Activated T-cell treated with anti-CD3 and anti-CD28 coated beads for 1 hour (primary cell): ENCODE measurements at places on chromosomes 2 and 18.

GRCh38 chr2:40487602-40488001 lies 35.7 kb upstream of the SLC8A1 start:
- DNase-seq, result no peak

- no peak for DNase-seq
Measured at GRCh38 chr2:98912221-98912851, 23.7 kb downstream of the CRACDL start.

- DNase-seq, result no peak
Measured at GRCh38 chr2:88489181-88489580, 36.7 kb upstream of the FOXI3 start.

GRCh38 chr2:210617732-210618330 lies 61.4 kb downstream of the CPS1 start:
- DNase-seq, result no peak

GRCh38 chr2:96191937-96192670 lies 16.5 kb downstream of the STARD7 start:
- no peak for DNase-seq

- DNase-seq, result no peak
Measured at GRCh38 chr18:54032412-54032811, 192.1 kb downstream of the MBD2 start.

DNA sequence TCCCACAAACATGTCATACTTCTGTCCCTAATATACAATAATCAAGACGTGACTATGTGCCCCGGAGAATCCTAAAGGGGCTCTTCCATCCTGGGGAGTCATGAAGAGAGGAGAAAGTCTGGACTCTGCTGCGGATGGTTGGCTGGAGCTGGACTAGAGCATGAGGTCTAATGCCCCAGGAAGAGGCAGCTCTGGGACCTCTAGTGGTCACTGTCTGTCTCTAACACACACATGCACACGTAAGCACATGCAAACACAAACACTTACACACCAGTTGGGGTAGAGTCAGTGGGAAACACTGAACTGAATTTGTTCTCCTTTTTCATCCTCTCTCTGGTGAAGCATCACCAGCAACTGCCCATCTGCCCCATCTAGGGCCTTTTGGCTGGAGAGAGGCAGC lies 271.6 kb downstream of the TDRD15 start:
- DNase-seq, result no peak

GRCh38 chr2:70927641-70928040 lies 8.1 kb upstream of the ATP6V1B1 start:
- no peak for DNase-seq

GRCh38 chr2:162029287-162029901 lies 44.6 kb downstream of the DPP4 start:
- no peak for DNase-seq

DNA sequence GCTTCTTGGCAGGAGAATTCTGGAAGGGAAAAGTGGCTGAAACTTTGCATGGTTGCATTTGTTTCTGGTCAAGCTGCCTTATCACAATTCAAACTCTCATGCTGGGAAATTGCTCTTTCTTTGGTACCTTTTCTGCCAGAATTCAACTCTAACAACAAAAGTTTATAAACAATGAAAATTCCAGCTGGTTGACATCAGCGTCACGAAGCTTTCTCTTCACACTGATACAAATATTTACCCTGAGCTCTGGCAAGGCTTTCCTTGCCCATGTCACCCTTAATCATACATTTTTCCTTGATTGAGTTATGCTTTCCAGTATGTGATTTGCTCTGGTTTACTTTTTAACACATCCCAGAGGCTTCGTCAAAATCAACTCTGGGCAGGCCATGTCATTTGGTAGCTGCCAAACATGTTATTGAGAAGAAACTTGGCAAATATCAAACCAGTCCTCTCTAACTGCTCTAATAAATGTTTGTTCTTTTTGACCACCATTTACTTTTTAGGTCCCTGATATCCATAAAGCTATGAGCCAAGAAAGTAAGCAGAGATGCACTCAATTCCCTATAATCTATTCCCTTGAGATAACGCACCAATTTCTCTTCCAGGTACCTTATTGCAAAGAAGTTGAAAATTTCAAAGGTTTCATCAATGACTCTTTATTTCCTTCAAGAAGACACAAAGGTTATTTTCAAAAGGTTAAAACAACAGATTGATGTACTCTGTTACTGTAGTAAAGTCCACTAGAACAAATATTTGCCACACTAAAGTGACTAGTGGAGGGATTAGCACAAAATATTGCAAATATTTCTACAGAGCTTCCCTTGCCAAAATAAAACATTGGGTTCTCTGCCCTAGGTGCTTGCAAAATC lies 1241.1 kb upstream of the ZEB2 start:
- no peak for DNase-seq

DNA sequence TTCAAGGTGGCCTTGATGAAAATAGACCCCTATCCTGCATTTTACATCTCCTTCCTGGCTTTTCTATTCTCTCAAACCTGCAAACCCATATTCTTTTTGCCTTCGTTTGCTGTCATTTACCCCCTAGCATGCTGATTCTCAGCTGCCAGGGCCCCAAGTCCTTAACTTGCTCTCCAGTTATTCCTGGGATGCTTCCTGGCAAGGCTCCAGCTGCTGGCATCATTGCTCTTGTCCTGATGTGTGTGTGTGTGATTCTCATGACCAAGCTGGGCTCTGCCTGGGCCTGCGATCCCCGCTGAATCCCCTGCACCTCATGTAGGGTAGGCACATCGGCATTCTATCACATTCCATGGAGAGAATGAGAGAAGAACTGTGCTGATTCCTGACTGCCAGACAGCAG lies 11.9 kb downstream of the NPAS2 start:
- DNase-seq, result no peak

DNA sequence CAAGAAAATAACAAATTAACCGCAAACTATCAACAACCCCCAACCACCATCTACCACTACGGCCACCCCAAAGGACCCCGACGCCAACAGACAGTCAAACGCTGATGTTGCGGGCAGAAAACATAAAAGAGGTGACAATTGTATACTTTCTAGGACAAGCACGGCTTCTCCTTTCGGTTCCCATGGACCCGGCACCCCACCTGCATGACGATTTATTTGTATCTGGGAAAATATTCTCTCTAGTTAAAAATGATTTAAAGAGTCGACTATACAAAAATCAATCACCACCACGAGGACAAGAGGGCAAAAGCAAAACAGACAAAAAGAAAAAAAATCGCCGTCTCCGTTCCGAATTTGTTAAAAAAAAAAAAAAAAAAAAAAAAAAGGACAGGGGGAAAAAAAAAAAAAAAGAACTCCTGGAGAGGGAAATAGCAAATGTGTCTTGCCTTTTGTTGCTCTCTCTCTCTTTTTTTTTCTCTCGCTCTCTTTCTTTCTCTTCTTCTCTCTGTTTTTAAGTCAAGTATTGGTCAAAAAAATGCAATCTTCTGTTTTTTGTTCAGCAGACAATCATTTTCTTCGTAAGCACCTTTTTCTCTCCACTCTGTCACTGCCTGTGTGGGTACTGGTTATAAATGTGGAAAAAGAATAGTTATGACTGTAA lies 3.6 kb downstream of the SIX3 start:
- no peak for DNase-seq

GRCh38 chr2:136284226-136285119 lies 166.5 kb upstream of the CXCR4 start:
- no peak for DNase-seq

- DNase-seq, result no peak
Measured at GRCh38 chr18:54466248-54467005, 108.7 kb downstream of the C18orf54 start.

GRCh38 chr2:105139556-105140239 lies 101.8 kb downstream of the MRPS9 start:
- DNase-seq, result no peak

DNA sequence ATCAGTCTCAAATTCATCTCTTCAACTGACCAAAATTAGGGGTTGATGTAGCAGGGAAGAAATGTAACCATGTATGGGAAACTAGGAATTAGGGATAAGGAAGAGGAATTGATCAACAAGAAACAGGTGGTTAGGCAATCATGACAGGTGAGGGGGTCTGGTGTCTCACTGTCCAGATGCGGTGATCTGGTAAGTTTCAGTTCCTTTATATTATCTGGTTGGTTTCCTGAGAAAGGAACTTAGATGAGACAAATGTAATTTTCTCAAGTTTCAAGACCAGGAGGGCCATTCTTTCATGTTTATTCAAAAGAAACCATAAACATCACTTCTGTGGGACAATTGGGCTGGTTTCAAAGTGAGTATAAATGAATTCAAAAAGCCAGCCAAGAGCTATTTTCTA lies 306.2 kb upstream of the KCNJ3 start:
- DNase-seq, result no peak

- DNase-seq, result no peak
Measured at GRCh38 chr2:196277002-196277401, 105.6 kb upstream of the STK17B start.

- no peak for DNase-seq
Measured at GRCh38 chr2:88493481-88493880, 41.0 kb upstream of the FOXI3 start.

DNA sequence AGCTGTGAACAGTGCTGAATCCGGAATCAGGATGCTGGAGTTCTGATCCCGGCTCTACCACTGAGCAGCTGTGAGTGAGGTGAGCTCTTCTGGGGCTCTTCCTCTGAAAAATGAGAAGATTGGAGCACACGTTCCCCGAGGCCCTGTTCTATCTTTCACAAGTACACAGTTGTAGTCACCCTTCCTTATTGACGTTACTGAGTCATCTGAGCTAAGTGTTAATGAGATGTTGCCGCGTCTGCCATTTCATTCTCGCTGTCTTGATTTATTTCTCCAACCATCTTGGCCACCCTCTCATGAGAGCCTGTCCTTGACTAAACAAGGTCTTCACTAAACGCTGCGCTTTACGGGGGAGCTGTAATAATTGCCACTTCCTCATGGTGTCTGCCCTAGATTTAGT lies 31.9 kb upstream of the EFR3B start:
- no peak for DNase-seq

GRCh38 chr2:72946466-72946865 lies 29.1 kb downstream of the EMX1 start:
- no peak for DNase-seq

GRCh38 chr2:215825707-215826106 lies 187.6 kb downstream of the MREG start:
- DNase-seq, result no peak

GRCh38 chr2:237405006-237405559 lies 8.9 kb downstream of the COL6A3 start:
- DNase-seq, result no peak

GRCh38 chr2:85434696-85435095 lies 16.2 kb downstream of the SH2D6 start:
- no peak for DNase-seq

DNA sequence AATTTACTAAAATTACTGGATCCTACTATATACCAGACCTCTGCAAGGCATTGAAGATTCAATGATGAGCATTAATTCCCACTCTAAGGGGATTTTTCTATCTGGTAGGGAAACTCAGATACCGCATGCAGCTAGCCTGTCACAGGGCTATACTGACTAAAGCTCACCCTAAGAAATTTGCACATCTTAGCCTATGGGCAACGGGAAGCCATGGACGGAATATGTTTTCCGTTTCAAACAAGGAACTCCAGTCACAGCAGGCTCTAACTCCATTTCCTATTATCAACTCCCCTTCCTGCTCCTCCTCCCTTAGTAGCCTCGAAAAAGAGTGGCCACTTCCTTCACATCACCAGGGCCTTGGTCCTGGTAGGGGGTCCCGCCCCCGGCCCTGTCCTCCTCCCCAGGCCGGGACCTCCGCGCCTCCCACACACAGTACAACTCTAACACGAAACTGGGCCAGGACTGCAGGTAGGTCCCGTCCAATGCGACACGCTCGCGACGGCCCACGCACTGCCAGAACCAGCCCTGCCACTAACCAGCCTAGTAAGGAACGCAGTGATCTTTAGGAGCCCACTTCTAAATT lies 659 bp upstream of the COX5B start:
- DNase-seq, result no peak

GRCh38 chr2:24926220-24926601 lies 6.2 kb upstream of the ADCY3 start:
- DNase-seq, result no peak

DNA sequence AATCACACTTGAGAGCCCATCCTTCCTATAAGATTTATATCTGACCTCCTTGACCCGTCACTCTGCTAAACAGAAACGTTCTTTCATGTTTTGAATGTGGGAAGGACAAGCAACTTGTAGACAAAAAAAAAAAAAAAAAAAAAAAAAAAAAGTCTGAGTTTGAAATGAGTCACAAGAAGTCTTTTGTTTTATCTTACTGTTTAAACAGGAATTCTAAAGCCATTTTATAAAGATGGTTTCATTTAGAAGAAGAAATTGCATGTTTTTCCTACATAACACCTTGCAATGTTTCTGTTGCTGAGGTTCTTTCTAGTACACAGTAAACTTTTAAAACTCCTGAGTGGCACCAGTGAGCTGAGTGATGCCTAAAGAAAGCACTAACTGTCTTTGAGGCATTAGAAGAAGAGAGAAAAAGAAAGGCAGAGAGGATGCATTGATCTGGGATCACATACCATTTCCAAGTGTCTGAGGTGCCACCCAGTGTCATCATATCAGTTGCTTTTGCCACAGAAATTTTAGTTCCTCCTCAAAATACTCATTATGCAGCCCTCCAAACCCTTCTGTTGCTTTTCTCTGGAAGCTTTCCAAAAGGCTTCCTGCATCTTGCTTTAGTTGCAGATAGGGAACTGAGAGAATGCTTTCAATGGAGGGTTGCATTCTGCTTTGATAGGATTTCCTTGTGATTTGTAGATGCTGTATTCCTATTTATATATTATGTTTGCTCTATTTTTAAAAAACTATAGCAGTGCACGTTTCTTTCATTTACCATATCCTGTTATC lies 69.1 kb downstream of the ACVR2A start:
- no peak for DNase-seq

DNA sequence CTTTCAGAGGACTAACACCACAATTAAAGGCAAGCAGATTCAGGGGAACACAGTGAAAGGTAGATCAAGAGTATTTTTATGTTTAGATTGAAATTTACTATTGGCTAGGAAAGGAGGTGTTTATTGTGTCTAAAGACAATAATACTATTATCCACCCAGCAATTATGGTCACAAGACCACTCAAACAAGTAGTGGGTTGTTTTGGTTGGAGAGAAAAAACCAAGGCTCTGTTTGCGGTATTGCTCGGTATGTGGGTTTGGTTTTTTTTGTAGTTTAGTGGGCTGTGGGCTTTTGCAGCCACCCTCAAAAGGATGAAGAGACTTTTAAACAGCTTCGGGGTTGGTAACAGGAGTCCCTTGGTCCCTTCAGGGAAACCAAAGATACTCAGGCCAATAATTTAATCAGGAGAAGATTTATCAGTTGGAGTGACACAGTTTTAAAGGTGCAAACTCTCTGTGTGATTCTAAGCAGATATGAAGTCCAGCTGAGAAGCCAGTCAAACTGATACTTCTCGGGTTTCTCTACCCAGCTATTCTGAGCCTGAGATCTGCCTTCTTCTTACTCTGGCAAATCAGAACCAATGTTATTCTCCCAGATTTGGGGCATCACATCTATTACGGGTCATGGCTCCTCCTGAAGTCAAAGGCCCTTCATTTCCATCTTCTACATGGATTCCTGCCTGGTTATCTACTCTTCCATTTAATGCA lies 55.3 kb downstream of the DCC start:
- no peak for DNase-seq

GRCh38 chr2:8648441-8649213 lies 33.2 kb upstream of the ID2 start:
- no peak for DNase-seq

GRCh38 chr18:8745355-8746014 lies 40.1 kb downstream of the MTCL1 start:
- DNase-seq, result no peak

- no peak for DNase-seq
Measured at GRCh38 chr2:167935803-167936110, 311.6 kb downstream of the STK39 start.

GRCh38 chr2:726169-726568 lies 49.0 kb upstream of the TMEM18 start:
- no peak for DNase-seq
